ENCODE measurements at places on chromosomes 5 and 9.

GRCh38 chr5:180628827-180629750 lies 20.3 kb downstream of the FLT4 start:
- no peak for DNase-seq

- no peak for DNase-seq
Observed at GRCh38 chr5:180340856-180341255, 12.3 kb downstream of the GFPT2 start.

- DNase-seq = no peak
Observed at GRCh38 chr5:33734537-33734936, 157.3 kb downstream of the ADAMTS12 start.

DNA sequence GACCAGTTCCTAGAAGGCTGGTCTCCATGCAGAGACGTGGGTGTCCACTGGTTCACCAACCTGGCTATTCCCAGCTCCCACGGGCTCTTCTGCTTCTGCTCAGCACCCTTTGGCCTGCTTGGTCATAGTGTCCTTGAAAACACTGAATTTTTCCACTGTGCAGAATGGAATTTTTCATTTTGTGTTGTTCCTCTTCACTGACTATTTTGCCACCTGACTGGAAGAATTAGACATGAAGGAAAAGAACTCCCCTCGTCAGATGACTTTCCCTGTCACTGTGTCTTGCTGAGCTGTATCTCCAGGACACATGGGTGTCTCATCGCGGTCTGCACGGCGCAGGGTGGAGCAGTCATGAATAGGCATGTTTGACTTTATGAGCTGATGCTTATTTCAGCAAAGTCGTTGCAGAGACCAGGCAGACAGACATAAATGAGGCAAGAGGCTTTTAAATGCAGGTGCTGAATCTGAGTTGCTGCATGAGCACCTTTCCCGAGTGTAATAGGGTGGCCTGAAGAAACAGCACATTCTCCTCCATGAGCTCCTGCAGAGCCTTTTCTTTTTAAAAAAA lies 50.2 kb upstream of the SEMA4D start:
- no peak for DNase-seq

DNA sequence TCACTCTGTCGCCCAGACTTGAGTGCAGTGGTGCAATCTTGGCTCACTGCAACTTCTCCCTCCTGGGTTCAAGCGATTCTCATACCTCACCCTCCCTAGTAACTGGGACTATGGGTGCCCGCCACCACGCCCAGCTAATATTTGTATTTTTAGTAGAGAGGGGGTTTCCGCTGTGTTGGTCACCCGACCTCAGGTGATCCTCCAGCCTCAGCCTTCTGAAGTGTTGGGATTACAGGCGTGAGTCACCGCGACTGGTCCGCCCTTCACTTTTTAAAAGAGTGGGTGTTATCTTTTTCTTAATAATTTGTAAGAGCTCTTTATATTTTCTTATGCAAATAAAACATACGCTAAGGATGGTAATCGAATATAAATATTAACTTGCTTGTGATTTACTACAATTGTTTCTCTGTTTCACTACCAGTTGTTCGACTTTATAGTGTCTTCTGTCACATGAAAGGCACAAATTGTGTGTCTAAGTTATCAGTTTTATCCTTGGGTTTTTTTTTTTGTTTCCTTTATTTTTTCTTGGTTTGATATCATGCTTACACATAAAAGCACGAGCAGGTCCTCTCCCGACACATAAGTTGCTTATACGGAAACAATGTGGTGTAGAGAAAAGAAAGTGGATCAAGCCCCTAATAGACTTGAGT lies 1.9 kb upstream of the GPBP1 start:
- no peak for DNase-seq

- no peak for DNase-seq
Observed at GRCh38 chr9:131266266-131267229, 9.8 kb downstream of the FAM78A start.

GRCh38 chr5:11683666-11684065 lies 220.6 kb downstream of the CTNND2 start:
- no peak for DNase-seq

GRCh38 chr5:44969825-44970224 lies 161.1 kb downstream of the MRPS30 start:
- DNase-seq = no peak

GRCh38 chr9:98995059-98995671 lies 51.5 kb downstream of the COL15A1 start:
- peak; percentile 32 for DNase-seq

DNA sequence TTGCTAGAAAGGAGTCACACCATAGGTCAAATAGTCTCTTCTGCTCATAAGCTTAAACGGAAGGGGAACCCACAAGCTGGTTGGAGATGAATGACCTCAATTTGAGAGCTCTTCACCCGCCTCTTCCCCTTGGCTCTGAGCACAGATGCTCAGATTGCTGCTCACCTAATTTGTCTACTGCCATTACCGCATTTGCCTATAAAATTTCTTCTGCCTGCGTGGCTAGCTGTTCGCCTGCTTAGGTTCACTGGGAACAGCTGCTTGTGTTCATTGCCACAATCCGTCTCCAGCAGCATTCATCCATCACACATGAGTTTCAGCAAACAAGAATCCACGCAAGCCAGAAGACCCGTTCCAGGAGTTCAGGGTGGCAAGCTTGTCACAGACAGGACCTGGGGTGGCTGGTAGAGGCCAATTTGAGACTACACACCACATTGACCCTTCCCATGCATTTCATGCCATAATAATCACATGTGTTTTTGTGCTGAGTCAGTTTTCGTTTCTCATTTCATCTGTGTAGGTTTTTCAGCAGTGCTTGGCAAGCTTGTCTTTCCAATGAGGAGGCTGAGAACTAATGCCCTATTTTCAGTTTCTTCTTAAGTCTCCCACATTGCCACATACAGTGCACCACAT lies 50.2 kb upstream of the DNAH5 start:
- DNase-seq = no peak

DNA sequence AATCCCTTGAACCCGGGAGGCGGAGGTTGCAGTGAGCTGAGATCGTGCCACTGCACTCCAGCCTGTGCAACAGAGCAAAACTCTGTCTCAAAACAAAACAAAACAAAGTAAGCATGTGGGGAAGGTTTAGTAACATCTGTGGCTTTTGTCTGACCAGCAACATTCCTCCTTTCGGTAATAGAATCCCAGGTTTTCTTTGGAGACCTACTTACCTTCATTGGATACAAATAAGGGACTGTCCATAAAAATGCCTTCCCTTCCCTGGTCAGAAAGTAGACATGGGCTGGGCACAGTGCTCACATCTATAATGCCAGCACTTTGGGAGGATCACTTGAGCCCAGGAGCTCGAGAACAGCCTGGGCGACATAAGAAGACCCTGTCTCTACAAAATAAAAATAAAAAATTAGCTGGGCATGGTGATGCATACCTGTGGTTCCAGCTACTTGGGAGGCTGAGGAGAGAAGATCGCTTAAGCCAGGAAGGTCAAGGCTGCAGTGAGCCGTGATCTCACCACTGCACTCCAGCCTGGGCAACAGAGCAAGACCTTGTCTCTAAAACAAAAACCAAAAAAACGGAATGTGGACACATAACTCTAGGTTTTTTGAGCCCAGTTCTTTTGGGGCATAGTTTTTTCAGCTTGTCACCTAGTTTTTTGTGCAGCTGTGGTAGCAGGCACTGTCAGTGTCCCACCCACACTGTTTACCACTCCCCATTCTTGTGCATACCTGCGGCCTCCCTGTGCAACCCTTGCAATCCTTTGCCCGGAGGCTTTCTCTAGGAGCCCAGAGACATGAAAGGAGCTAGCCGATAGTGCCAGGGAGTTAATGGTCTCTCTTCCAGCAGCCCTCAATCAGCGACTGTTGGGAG lies 9.0 kb upstream of the SPINK4 start:
- no peak for DNase-seq

GRCh38 chr9:83630938-83631457 lies 8.1 kb downstream of the IDNK start:
- peak; percentile 80 for DNase-seq

- DNase-seq = no peak
Observed at GRCh38 chr9:99220011-99220410, 1.7 kb downstream of the ALG2 start.

DNA sequence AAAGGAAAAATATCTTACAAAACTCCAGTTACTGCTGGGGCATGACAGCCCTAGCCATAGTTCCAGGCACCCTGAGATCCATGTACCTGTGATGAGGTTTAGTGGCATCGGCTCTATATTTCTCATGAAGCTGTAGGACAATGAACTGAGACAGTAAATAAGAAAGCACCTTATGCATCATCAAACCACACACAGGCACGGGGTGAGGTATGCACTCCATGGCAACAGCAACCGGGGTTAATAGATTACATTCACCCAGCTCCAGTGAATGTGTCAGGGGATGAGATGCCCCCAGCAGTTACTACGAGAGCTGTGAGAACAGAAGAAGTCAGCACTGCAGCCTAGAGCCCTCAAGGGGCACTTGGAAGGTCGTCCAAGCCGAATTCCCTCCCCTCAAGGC lies 162.0 kb upstream of the S1PR3 start:
- DNase-seq = no peak

GRCh38 chr5:37789991-37790390 lies 49.9 kb downstream of the GDNF start:
- DNase-seq = no peak

DNA sequence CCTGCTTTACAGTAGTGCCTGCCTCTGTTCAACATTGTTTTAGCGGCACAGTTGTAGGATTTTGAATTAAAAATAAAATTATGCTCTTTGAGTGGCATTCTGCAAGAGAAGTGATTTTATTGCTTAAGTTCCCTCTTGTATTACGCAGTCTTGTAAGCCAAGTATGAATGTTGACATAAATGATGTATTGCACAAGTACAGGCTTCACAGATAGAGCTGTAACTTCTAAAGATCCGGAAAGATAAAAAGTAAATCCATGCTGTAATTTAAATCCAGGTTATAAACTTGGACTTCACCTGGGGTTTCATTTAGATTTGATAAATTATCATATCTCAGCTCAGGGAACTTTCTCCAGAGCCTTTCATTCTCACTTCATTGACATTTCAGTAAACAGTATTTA lies 1114.7 kb downstream of the PTPRD start:
- DNase-seq = no peak

DNA sequence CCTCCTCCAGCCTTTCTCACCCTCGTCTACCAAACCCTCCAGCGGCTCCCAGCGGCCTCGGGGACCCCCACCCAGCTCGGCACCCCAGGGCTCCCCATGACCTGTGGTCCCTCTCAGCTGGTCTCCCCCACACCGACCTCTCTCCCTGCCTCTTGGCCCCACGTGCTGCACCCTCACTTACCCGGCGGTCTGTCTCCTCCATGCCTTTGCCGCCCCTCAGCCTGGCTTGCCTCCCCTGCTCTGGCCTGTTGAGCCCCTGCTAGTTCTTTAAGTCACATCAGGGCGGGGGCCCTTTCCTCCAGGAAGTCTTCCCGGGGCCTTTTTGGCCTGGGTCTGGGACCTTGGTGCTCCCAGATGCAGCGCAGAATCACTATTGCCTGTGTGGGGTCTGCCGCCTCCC lies 81.5 kb downstream of the LMX1B start:
- DNase-seq = no peak

DNA sequence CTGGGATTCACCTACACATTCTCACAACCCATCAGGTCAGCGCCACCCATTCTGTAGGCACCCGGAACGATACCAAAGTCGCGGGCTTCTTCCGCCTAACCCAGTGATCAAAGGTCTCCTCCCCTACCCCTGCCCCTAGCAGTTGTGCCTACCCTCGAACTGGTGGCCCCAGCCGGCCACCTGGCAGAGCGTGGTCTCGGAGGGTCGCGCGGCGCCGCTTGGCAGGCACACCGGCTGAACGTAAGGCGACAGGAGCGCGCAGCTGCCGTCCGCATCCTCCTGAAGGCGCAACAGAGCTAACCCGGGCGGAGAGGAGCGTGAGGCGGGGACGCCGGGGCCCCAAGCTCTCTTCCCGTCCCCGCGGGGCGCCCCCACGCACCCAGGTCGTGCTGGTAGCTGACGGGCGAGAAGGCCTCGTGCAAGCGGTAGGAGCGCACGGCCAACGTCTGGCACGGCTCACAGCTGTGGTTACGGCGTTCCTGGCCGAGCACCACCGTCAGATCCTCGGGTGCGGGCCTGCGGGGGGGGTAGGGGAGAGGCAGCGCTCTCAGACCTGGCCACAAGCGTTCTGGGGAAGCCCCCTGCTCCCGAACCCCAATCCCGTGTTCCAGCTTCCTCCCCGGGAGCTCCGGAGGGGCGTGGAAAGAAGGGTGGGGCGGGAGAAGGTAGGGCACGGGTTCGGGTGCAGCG lies 2.8 kb upstream of the PFN3 start:
- peak; percentile 65 for DNase-seq

DNA sequence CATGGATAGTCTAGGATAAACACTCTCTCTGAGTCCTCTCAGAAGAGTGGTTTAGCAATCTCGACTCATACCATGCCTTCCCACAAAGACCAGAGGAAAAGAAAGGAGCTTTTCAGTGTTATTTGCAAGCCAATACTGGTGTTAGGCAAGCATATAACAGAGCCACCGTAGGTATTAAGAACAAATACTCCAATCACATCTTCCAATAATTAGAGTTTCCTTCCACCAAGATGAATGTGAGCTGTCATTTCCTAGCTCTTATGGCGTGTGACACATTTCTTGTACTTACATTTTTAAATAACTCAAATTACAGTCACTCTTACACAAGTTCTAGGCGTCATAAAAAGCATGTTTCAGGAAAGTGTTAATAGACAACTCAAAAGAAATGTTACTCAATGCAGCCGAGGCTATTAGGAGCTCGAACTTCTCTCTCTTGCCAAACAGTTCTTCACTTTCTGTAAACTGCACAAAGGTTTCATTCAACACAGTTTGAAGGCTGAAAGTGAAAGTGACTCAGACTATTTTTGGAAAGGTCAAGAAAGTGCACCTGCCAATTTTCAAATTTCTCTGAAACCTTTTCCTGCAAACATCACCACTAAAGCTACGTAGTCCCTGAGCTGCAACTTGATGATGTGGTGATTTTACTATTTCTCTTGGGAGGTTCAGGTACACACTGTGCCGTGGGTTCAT lies 153.8 kb downstream of the AUH start:
- no peak for DNase-seq

GRCh38 chr9:84339503-84339902 lies 1.1 kb downstream of the SLC28A3 start:
- DNase-seq = no peak

DNA sequence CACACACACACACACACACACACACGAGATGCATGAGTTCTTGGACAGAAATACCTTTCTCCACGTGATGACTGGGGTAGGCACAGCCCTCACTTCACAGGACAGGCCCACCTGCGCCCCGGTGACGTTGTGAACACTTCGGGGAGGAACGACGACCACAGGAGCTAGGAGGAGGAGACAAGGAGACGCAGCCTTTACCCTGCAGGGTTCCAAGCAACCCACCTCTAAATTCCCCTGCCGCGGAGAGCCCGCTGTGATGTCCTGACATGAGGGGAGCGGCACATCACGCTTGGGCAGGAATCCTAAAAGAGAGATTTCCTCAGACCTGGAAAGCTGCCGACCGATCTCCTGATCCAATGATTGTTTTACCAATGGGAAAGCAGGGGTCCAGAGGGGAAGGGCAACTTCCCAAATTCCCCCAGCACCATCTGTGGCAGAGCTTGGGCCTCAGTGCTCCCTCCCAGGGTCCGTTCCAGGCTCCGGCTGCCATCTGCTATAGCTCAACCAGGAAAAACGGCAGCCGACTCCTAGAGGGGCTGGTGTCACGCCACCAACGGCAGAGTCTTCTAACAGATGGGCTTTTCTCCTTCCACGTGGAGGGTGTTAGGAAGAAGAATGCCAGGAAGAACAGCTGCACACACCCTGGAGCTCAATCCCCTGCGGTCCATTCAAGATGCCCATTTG lies 10.1 kb downstream of the IGFBPL1 start:
- no peak for DNase-seq

Data from ecto neural progenitor cell (in vitro differentiated cells).